Stimulated activated CD8-positive, alpha-beta memory T cell treated with anti-CD3 and anti-CD28 coated beads, Interleukin-7, amount 100 ng/mL, for 1 hour (primary cell): ENCODE measurements at places on chromosomes 6 and 20.

DNA sequence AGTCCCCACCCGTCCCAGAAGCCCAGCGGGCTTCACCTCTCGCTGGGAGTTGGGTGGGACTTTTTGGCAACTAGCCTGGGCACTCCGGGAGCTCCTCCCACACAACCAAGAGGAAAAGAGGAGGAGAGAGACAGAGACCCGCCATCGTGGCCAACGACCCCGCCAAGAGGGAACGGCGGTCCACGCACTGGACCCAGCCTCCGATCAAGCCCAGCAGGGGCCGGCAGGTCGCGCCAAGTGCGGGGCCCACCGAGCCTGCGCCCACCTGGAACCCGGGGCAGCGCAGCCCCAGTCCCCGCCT lies 3.0 kb upstream of the TMEM14C start:
- no peak for DNase-seq

GRCh38 chr20:50504231-50504823 lies 5.9 kb upstream of the PTPN1 start:
- no peak for DNase-seq

GRCh38 chr6:168598251-168599117 lies 157.5 kb downstream of the SMOC2 start:
- DNase-seq, result no peak

GRCh38 chr6:170207586-170208181 lies 83.2 kb downstream of the DLL1 start:
- no peak for DNase-seq

GRCh38 chr6:33813990-33814985 lies 10.5 kb upstream of the MLN start:
- DNase-seq, result no peak

GRCh38 chr6:26249707-26249956 lies 115.4 kb upstream of the BTN3A2 start:
- no peak for DNase-seq

DNA sequence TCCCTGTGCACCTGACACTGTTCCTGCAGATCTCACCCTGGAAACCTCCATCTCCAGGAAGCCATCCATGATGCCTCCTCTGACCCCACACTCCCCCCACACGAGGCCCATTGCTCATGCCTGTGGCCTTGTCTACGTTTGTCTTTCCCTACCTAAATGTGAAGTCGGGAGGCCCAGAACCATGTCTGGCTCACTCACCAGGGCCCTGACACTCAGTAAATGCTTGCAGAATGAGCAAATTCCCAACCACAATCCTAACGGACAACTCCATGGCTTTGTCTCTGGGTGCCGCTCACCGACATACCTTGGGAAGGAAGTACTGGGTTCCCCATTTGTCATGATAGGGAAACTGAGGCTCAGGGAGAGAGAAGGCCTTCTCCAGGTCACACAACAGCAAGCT lies 7.3 kb downstream of the PEDS1 start:
- no peak for DNase-seq

GRCh38 chr20:25237610-25238318 lies 10.1 kb upstream of the PYGB start:
- no peak for DNase-seq

DNA sequence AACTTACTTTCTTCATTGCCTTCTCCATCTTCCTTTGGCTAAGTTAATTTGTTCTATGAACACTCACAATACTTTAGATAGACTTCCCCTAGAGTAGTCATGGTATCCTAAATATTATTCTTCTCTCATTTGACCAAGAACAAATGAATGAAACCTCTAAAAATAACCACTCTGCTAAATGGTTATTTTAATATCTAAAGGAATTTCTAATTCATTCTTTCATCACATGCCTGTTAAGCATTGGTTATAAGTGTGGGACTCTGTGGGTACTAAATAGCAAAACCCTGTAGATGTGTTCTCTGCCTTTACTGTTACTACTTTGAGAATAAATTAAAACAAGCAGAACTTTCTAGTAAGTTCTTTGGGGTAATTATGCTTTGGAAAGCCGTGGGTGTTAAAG lies 138.9 kb downstream of the EYA4 start:
- no peak for DNase-seq

GRCh38 chr6:21909321-21909720 lies 315.8 kb downstream of the SOX4 start:
- no peak for DNase-seq

DNA sequence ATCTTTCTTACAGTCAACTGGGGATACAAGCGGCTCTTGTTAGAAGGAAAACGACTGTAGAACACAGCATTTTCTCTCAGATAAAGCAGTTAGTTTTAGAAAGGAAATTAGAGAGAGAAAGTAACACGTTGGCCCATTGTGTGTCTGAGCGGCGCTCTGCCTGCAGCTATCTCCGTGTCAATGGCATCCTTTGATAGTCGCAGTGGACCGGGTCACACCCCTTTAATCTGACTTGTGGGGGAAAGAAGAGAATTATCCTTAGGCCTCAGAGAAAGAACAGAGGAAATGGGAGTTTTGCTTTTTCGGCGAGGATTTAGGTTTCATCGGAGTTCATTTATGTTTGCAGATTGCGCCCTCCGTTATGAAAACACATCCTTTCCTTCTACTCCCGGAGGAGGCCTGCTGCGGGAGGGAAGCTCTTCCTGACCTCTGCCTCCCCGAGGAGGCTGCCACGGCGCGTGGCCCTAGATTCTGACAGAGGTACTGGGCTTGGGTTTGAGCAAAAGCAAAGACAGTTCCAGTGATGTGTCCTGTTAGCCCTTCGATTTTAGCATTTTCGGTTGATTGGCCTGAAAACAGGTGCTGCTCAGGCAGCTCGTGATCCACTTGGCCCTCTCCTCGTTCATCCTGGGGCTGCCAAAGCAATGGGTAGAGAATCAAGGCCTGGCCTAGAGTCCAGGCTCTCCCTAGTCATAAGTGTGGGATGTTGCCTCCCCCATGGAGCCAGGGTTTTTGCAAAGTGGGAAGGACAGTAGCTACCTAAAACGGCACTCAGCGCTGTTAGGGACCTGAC lies 74.9 kb downstream of the ZDHHC14 start:
- no peak for DNase-seq

GRCh38 chr6:92460133-92460532 lies 959.2 kb downstream of the EPHA7 start:
- DNase-seq, result no peak

DNA sequence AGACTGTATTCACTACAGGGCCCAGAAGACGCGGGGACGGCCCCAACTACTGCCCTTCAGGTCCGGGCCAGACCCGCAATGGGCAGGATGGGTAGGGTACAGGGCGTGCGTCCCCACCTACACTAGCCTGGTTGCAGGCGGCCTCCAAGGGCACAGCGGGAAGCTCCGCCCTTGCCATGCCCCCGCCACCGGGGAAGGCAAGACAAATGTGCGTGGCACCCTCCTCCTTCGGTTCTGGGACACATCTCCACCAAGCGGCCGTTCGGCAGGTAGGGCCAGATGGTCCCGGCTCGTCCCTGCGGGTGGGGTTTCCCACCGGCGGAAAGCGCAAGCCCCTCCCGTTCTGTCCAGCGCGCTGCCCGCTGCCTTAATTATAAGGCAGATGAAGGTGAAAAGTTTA lies 5.6 kb downstream of the NXT1 start:
- no peak for DNase-seq

GRCh38 chr6:18497006-18497405 lies 109.9 kb downstream of the RNF144B start:
- DNase-seq, result no peak

GRCh38 chr6:130872250-130873095 lies 45.3 kb downstream of the SMLR1 start:
- DNase-seq, result peak; percentile 47

- DNase-seq, result no peak
These were observed 297.3 kb upstream of the IRAK1BP1 start for GRCh38 chr6:78570044-78570443.

- no peak for DNase-seq
These were observed 56.0 kb upstream of the MYL9 start for GRCh38 chr20:36485286-36485685.

- no peak for DNase-seq
These were observed 1.8 kb downstream of the OSER1 start for GRCh38 chr20:44208770-44209169.

- no peak for DNase-seq
These were observed 315.0 kb downstream of the GMDS start for GRCh38 chr6:1930356-1930755.

GRCh38 chr20:40893610-40894236 lies 134.9 kb upstream of the TOP1 start:
- DNase-seq, result no peak

GRCh38 chr20:11332381-11332780 lies 585.3 kb upstream of the BTBD3 start:
- DNase-seq, result no peak

DNA sequence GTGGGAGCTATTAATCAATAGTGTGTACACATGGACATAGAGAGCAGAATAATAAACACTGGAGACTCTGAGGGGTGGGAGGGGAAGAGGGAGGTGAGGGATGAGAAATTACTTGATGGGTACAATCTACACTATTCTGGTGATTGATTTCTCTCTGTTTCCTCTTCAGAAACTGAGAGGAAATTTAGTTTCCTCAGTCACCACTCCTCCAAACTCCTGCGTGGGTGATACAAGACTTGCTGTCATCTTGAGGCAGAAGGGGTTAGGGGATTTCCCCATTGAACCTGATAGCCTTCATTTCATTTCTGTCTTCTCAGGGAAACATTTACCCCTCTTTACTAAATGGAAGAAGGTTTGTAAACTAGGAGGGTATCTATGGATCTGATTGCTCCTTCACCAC lies 84.3 kb upstream of the ESR1 start:
- no peak for DNase-seq

DNA sequence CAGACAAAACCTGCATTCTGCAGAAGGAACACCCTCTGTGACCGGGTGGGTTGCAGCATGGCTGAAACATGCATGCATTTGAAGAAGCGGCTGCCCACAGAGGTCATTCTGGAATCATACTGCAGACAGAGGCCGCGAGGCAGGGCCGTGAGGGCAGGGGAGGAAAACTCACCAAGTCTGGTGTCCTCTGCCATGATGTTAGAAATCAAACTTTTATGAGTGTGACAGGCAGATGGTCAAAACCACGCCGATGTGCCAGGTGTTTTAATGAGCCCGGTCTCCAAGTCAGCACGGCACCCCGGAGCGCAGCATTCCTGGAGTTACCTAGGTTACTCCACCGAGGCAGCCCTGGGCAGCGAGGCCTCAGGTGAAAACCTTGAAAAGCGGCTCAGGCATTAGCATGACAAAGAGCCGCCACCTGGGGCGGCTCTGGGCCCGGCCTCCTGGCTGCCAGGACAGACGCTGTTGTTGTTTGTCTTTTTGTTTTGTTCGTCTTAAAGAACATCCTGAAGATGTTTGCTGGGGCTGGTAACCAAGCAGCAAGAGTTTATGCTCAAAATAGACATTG lies 255.6 kb downstream of the ERMARD start:
- no peak for DNase-seq

DNA sequence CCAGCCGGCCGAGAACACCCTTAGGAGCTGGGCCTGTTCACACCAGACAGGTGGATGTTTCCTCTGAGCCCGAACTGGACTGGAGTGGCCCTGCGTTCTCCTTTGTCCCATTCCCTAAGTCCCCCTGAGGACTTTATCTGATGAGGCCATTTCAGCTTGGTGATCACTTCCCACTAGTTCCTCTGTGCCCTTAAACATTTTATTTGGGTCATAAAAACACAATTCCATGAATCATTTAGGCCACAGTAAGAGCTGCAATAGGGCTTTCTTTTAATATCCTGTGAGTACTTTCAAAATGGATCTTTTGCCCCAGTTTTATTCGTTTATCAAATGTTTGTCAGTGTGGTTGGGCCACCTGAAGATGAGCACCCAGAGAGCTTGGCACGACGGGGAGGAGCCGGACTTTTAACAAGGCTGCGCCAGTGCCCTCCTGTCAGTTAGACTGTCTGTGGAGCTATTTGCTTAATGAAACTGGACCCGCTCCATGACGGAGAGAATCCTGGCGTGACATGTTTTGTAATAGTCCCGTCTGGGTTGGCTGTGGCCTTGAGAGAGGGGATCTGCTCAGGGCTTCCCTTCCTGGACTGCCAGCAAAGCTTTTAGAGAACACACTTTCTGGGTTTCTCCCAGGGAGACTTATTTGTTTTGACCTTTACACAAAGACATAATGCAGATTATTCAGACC lies 53.5 kb downstream of the ZDHHC14 start:
- no peak for DNase-seq

GRCh38 chr6:53581173-53581773 lies 36.4 kb upstream of the GCLC start:
- DNase-seq, result no peak

- no peak for DNase-seq
These were observed 21.1 kb downstream of the KIAA1755 start for GRCh38 chr20:38239441-38239840.

DNA sequence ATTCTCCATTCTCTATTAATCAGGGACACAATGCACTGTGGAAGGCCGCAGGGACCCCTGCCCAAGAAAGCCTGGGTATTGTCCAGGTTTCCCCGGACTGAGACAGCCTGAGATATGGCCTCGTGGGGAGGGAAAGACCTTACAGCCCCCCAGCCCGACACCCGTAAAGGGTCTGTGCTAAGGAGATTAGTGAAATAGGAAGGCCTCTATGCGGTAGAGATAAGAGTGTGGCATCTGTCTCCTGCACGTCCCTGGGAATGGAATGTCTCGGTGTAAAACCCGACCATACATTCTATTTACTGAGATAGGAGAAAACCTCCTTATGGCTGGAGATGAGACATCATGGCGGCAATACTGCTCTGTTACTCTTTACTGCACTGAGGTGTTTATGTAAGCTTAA lies 15.7 kb upstream of the EIF2S2 start:
- no peak for DNase-seq

- DNase-seq, result no peak
These were observed 22.7 kb downstream of the THEMIS start for GRCh38 chr6:127878115-127878514.
